Large intestine (tissue), 12 donors: ENCODE measurements at places on chromosomes 6 and 20.

DNA sequence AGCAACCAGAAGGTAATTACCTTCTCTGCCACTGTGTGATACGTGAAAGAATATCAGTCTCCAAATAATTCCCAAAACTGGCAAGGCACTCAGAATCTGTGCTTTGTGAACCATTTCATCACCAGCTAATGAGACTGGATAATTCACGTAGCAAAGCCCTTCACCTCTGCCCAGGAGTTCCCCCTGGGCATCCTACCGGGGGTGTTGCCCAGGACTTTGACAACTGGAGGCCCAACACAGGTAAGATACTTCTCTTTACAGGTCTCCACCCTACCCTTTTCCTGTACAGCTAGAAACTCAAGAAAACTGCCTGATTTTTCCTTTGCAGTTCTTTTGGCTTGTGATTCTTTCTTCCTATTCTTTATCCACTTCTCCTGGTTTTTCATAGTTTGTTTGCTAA lies 2.7 kb upstream of the CD24 start:
- DNase-seq: peak; percentile 72

DNA sequence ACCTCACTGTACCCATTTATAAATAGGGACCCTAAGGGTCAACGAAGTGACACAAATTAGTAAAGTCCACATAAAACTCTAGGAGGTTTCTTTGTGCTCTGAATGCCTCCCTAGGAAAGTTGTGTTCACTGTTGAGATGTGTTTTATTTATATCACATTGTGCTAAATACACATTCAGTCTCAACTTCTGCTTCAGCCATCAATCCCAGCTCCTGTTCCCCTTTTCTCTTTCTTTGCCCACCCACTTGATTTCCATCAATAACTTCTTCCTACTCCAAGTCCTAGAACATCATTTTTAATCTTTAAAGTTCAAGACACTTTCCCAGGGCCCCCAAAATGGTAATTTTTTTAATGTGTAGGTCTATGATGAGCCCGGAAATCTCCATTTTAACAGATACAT lies 208.3 kb upstream of the RAB32 start:
- no peak for DNase-seq

- no peak for DNase-seq
Observed at GRCh38 chr6:109512271-109512817, 29.3 kb upstream of the ZBTB24 start.

DNA sequence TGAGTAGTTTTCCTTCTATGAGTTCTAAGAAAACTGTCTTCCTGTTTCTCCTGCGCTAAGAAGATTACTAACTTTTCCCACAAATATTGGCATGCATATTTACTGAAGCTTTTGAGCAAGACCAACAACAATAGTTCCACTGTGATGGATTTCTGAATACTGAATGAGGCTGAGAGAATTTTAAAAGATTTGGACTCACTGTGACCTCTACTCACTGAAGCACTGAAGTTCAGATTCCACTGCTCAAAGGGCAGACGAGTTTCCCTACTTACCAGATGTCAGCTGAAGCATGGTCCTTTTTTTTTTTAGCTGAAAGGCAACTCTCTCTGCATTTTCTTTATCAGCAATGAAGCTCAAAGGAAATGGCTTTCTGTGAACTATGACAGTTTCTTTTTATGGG lies 718.5 kb downstream of the RFPL4B start:
- peak; percentile 29 for DNase-seq

GRCh38 chr6:168719901-168720300 lies 278.9 kb downstream of the SMOC2 start:
- no peak for DNase-seq

- peak; percentile 66 for DNase-seq
Observed at GRCh38 chr6:151014404-151015100, 149.1 kb downstream of the MTHFD1L start.

GRCh38 chr6:257031-257725 lies 35.1 kb upstream of the DUSP22 start:
- no peak for DNase-seq

- no peak for DNase-seq
Observed at GRCh38 chr6:21912151-21912832, 318.7 kb downstream of the SOX4 start.

GRCh38 chr20:38863024-38863851 lies 57.7 kb downstream of the PPP1R16B start:
- no peak for DNase-seq

DNA sequence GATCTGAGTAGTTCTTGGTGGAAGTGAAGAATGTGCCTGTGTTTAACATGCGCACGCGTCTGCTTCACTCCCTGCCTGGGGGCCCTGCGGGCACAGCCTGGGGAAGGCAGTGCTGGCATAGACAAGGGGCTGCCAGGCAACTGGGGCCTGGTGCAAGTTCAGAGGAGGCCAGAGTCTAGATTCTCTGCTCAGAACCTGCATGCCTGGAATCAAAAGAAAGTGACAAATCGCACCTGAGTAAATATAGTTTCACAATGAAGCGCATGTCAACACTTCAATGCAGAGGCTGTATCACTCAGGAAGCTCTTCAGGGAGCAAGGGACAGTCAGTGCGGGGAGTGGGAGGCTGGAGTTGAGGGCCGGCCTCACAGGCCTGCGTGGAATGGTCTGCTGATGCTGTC lies 24.2 kb upstream of the PPP1R14C start:
- peak; percentile 38 for DNase-seq

- DNase-seq: no peak
Observed at GRCh38 chr6:69305456-69305855, 491.4 kb downstream of the LMBRD1 start.

- DNase-seq: peak; percentile 31
Observed at GRCh38 chr6:63975699-63976098, 340.1 kb downstream of the PHF3 start.

DNA sequence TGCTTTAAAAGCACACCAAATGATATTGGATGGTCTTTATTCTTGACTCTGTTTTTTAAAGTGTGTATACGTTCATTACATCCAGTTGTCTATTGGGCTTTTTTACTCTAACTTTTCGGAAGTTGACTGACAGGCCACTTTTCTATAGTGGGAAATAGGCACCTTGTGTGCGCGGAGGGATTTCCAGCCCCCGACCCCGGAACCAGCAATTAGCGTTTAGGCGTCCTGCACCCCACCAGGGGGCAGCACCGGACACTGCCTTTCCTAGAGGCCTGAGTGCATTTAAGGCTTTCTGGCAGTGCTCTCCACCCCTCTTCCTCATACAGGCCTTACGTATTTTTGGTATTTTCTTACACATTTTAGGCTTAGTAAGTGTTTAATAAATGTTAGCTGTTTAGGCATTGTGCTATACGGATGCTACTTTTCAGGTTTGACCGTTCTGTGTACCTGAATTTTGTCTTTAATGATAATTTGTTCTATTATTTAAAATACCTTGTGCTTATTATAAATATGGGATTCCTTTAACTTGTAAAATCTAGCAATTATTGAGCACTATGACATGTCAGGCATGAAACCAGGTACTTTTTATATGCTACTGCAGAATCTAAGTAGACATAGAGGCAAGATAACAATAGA lies 231.8 kb downstream of the BCKDHB start:
- DNase-seq: peak; percentile 54

GRCh38 chr20:8074931-8075330 lies 55.4 kb upstream of the TMX4 start:
- no peak for DNase-seq

DNA sequence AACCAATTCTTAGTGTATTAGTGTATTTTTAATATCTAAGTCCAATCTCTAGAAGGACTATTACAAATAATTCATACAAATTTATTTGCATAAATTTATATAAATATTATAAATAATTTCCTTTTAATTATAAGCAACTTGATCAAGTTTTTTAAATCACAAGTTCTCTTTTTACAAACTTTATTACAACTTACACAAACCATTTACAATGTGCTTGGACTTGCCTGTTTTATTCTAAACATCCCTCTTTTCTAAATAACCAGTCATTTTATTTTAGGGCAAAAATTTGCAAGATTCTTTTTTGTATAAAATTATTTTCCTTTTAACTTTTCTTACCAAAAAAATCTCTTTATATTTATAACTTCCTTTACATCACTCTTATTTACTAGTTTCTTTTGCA lies 83.5 kb upstream of the SYNCRIP start:
- DNase-seq: no peak

- DNase-seq: no peak
Observed at GRCh38 chr6:93644611-93645010, 225.3 kb upstream of the EPHA7 start.

DNA sequence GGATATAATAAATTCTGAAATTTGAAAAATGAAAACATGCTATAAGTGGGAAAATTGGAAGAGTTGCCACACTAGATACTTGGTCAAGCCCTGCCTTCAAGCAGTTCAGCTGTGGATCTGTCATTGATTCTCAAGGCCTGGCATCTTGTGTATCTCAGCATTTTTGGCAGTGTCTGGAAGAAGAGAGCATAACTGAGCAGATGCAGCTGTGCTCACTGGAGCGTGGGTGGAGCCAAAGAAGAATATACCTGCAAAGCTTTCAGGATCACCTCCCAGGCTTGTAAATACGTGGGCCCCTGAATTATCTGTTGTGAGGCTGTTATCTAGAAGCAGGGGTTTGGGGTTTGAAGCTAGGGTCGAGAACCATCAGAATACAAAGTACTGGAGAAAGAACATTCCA lies 31.3 kb upstream of the CHD6 start:
- DNase-seq: peak; percentile 22

DNA sequence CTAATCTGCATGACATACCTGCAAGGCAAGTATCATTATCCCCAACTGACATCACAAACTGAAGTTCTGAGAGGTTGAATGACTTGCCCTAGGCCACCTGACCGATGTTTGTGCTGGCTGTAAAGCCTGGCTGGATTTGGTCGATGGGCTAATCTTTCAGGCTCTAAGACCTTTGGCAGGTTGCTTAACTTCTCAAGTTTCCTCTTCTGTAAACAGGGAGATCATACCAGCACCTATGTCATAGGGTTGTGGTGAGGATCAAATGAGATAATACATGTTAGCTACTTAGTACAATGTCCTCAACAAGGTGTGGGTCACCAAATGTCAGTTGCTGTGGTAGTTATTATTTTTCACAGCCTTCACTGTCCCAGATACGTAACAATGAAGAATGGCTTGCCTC lies 14.2 kb downstream of the ANKRD66 start:
- peak; percentile 80 for DNase-seq

- DNase-seq: no peak
Observed at GRCh38 chr6:2959909-2960719, 11.3 kb downstream of the SERPINB6 start.

- no peak for DNase-seq
Observed at GRCh38 chr6:12457094-12457493, 166.9 kb downstream of the EDN1 start.

- no peak for DNase-seq
Observed at GRCh38 chr6:1364791-1365190, 24.6 kb upstream of the FOXF2 start.

DNA sequence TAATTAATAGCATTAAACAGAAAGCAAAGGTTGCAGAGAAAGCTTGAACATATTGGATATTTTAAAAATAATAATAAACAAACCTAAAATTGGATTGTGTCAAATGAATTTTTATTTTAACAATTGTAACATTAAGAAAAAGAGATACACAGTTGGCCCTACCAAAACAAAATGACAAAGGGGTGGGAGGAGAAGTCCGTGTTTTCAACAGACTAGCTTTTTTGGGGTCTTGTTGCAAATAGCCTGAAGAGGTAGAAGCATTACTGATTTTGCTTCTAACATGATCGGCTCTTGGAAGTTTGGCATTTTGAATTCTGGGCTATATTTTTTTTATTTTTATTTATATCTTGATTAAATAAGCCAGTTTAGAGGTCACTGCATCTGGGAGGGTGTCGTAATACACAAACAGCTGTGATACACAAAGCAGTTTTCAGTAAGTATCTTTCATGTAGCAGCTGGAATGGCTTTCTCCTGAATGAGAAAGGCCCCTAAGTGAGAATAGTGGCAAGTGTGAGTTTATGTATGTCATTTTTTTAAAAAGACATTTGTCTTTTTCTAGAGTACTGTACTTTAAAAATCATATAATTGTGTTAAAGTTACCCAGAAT lies 85.5 kb upstream of the ZNF217 start:
- no peak for DNase-seq

GRCh38 chr6:88361298-88361697 lies 195.2 kb upstream of the CNR1 start:
- no peak for DNase-seq

- peak; percentile 57 for DNase-seq
Observed at GRCh38 chr20:46709055-46709458, 392 bp upstream of the SLC2A10 start.

DNA sequence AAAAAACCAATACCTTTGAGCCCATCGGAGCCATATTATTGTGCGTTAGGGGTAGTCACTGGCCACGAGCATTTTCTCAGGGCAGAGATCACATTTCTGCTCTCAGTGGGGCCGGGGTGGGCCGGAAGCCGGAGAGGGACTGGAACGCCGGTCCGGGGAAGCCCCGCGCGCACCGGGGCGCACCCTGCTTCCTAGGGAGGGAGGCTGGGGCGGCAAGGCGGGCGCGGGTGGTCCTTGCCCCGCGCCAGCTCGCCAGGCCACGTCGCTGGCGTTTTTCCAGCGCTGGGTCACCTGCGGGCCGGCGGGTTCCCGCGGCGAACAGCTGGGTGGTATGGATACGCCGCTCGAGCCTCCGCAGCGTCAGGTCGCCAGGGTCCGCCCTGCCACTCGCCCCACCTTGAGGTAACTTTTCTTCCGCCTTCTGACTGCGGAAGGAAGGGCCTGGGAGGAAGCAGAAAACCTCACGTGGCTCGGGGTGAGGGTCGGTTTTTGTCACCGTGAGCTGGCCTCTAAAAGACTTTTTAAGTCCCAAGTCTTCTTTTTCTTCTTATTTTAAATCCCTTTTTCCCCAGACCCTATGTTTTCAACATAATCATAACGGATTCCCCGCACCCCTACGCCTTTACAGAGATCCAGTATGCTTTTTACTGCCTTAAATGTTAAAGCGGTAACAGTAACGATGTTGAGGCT lies 2.7 kb upstream of the EEF1A1 start:
- DNase-seq: peak; percentile 69

GRCh38 chr20:21213691-21214090 lies 87.8 kb downstream of the KIZ start:
- DNase-seq: no peak

GRCh38 chr6:152380351-152380767 lies 256.8 kb downstream of the SYNE1 start:
- peak; percentile 18 for DNase-seq

- DNase-seq: no peak
Observed at GRCh38 chr6:125888989-125889656, 67.4 kb upstream of the HINT3 start.

DNA sequence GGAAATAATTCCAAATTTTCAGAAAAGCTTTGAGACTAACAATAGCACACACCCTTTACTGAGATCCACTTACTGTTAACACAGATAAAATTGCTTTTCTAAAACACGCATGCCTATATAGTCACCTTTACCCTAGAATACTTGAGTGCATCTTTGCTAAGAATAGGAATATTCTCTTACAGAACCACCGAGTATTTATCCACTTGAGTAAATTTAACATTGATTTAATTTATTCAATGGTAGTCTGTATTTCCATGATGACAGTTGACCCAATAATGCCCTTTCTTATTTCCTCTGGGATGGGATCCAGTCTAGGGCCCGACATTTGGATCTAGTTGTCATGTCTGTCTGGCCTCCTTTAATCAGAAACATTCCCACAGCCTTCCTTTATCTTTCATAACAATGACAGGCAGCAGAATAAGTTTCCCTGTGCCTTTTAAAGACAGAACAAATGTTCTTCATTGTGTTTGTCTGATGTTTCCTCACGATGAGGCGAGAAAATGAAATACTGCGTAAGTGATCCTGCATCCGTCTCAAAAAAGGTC lies 56.6 kb upstream of the ERVFRD-1 start:
- DNase-seq: no peak
